ENCODE measurements at places on chromosomes 11 and 22.

DNA sequence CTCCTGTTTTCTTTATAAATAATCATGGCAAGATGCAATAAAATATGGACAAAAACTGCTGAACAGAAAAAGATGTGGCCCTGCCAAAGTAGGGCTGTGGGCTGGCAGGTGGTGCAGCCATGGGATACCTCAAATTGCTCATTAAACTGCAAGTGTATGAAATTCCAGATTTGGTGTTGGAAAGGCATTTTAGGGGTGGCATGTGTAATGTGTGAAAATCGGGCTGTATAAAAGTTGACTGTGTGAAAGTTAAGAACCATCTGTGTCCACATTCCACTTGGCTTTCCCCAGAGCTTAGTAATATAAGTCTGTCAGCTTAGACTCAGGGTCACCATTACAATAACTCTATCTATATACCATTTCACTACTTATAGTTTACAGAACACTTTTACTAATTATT lies 34.8 kb upstream of the FZD4 start:
- H3K27me3 ChIP-seq: no peaks in the 10 kb centered on the region
- no peak overlapping the region for H3K27ac ChIP-seq
- DNase-seq: no peak
- no peak overlapping the region for H3K4me3 ChIP-seq

DNA sequence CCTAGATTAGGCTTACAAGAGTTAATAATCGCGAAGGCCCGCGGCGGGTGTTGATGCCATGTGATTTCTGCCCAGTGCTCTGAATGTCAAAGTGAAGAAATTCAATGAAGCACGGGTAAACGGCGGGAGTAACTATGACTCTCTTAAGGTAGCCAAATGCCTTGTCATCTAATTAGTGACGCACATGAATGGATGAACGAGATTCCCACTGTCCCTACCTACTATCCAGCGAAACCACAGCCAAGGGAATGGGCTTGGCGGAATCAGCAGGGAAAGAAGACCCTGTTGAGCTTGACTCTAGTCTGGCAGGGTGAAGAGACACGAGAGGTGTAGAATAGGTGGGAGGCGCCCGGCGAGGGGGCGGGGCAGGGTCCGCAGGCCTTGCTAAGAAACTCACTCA lies 65.5 kb downstream of the AAMDC start:
- no peak overlapping the region for H3K4me3 ChIP-seq
- peaks cover 57% of the 10 kb centered on the region for H3K36me3 ChIP-seq
- no peak for DNase-seq

GRCh38 chr22:35761037-35761436 lies 43.4 kb downstream of the APOL5 start:
- H3K36me3 ChIP-seq: no peaks in the 10 kb centered on the region
- no peak overlapping the region for H3K27ac ChIP-seq
- H3K4me3 ChIP-seq: no peak overlapping the region
- no peaks in the 10 kb centered on the region for H3K4me1 ChIP-seq
- DNase-seq: no peak
- H3K27me3 ChIP-seq: no peaks in the 10 kb centered on the region

DNA sequence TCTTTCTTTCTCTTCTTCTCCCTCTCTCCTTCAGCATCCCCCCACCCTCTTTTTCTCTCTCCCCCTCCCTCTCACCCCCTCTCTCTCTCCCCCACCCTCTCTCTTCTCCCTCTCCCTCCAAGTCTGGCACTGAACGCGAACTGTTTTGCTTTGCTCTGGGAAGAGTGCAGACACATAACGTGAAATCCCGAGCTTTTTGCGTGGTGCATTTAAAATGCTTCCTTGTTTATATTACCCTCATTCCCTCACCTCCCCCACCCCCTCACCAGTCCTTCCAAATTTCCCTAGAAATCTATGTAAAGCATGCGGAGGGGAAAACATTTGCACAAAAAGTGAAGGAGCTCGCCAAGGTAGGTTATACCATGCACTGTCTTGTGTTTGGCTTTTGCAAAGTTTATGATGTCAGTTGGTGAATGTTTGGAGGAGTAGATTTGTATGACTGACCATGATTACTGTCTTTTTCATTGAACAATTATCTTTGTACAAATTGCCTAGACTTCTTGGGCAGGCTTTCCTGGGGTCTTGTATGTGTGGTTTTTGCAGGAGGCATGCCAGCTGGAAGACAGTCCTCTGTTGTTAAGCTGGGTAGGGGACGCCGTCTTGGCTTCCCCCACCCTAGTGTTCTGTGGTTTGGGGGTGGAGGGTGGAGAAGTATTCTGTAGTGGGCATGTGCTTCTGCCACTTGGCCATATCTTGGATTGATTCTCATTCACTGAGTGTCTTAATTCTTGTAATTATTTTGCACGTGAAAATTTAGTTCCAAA lies 123.7 kb upstream of the HSD17B12 start:
- DNase-seq: no peak
- H3K36me3 ChIP-seq: no peaks in the 10 kb centered on the region
- H3K27ac ChIP-seq: no peak overlapping the region
- no peak overlapping the region for H3K4me3 ChIP-seq
- no peaks in the 10 kb centered on the region for H3K4me1 ChIP-seq

All from immature natural killer cell (primary cell).